Activated T-cell treated with anti-CD3 and anti-CD28 coated beads, Interleukin-2, amount 50 U/mL, for 48 hours (primary cell): ENCODE measurements at places on chromosomes 1 and 21.

GRCh38 chr1:78156805-78157521 lies 111.2 kb downstream of the GIPC2 start:
- DNase-seq: no peak

DNA sequence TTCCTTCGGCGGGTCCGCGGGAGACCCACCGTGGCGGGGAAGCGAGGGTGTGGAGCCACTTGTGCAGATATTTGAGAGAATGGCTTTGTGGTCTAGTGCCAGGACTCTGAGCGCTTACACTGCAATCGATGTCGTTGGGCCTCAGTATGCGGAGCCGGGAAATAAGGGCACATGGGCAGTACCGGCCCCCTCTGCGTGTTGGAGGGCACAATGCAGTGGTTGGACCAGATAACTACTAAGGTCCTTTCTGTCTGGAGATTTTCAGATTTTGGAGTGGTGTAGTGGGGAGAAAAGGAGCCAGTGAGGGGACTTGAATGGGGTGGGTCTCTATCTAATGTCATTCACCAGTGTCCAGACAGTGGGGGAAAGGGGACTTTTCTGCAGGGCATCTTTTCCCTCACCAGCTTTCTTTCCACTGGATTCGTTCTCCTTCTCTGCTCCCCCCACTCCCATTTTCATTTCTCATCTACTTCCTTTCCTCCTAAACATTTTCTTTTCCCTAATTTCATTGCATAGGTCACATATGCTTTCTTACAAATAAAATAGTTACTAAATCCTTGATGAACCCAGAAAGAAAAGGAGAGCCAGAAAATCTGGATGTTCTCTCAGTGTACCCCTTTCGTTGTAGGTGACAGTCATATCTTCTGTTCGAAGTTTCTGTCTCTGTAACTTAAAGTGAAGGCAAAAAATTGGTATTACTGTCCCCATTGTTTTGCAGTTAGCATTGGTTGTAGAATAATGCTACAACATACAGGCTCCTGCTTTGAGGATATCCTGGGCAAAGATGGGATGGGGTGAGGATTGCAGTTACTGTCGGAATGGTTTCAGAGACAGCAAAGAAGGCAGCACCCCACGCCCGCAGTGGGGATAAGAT lies 1.4 kb downstream of the ATF3 start:
- no peak for DNase-seq

DNA sequence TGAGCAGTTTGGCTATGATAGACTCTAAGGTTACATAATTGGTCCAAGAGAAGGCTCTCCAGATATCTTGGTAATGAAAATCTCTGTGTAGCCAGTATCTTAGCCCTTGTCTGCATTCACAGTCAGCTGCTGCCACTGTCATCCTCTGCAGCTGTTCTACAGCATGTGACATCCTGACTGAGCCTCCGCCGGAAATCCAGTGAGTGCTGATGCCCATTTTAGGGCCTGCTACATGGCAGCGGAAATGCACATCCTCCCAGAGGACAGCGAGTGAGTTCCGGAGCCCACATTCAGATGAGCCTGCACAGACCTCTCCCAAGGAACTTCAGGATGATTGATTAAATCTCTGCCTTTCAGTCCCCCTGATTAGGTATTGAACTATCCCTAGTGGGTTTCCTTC lies 237.1 kb downstream of the HHIPL2 start:
- no peak for DNase-seq

DNA sequence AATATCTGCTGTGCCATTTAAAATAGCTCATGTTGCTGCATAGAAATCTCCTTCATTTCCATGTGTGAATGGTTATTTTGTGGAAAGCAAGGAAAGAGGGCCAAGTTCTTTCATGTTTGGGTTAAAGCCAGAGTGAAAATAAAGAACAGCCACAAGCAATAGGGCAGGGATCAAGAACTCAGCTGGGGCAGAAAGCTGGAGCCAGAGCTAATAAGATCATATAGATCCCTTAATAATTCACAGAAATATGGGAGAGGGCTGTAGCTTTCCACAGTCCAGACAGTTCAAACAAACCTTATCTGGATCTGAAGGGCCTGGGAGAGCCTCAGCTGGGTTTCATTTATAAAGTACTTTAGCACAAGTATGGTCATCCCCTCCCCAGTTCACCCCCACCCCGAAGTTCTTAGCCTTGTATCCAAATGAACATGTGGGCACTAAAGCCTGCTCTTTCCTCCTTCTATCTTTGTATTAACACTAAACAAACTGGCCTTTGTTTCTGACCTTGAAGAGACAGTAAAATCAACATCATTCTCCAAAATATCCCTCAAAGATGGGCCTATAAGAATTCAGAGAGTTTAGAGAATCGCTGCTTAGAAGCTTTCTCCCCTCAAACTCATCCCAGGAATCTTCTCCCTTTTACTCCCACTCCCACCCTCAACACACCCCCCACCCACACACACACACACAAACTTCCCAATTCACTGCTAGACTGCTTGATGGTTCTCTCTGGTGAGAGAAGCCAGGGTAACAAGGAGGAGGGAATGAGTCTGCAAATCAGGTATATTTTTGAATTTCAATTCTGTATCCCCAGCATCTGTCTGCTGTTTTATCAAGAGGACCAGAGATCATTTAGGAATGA lies 41.7 kb downstream of the UTP25 start:
- DNase-seq: no peak
